ENCODE measurements at places on chromosomes 6 and 20.

DNA sequence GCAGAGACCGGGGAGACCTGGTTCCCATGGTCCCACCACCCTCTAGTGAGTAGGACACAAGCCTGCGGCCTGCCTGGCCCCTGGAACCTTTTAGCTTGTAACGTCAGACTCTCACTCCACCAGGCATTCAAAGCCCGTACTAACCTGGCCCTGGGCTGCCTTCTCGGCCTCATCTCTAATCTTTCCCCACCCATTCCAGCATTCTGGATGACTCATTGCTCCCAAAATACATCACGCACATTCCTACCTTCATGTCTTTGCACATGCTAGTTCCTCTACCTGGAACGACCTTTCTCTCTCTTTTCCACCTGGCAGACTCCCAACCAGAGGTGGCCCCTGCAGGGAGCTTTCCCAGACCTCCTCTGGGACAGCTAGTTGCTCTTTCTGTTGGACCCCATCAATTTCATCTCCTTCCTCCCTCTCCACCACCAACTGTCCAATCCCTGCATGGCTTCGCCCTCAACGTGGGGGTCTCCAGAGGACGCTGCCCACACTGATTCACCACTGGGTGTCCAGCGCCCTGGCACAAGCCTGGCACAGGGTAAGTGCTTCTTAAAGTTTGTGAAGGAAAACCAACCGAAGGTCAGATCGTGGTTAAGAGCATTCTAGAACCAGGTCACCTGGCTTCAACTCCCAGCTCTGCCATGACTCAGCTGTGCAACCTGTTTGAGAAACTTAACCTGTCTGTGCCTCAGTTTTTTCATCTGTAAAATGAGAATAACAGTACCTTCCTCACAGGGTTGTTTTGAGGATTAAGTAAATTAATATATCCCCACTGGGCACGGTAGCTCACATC lies 35.2 kb downstream of the JPH2 start:
- DNase-seq: no peak

DNA sequence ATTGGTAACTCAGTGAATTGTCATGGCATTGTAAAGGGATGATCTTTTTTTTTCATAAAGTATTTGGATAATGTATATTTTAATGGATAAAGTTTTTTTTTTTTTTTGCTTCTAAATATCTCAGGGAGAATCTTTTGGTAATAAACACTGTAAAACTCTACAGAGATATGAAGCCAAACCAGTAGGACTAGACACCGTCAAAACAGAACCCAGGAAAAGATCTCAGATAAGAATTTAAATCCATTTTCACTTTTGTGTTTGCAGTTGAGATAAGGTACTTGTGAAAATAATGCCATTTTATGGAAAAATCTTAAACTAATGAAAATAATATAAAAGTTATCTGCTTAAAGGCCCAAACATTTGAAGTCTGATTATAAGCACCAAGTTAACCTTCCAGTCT lies 27.0 kb downstream of the FAM83B start:
- no peak for DNase-seq

DNA sequence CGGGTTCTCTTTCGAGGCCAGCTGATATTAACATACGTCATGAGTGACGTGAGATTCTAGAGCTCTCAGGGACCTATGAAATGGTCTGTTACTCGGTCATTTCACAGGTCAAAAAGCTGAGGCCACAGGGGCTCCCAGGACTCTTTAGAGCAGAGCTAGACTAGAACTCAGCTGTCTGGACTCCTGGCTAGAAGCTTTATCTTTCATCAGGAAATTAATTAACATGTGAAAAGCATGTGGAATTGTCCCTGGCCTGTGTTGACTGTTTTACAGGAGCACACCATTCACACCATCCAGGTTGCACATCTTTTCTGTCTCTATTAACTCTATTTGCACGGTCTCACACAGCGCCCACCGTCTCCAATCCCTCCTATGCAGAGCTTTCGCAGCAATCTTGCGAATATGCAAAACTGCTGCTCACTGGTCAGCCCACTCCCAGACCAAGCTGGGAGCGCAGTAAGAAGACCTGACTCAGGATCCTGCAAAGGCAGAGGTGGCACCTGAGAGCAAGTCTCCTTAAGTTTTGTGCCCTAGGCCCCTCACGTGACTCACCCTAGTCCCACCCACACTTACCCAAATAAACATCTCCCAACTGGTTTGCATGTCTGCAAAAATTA lies 522.5 kb downstream of the CD83 start:
- no peak for DNase-seq

GRCh38 chr6:3526962-3527650 lies 70.3 kb upstream of the SLC22A23 start:
- no peak for DNase-seq

DNA sequence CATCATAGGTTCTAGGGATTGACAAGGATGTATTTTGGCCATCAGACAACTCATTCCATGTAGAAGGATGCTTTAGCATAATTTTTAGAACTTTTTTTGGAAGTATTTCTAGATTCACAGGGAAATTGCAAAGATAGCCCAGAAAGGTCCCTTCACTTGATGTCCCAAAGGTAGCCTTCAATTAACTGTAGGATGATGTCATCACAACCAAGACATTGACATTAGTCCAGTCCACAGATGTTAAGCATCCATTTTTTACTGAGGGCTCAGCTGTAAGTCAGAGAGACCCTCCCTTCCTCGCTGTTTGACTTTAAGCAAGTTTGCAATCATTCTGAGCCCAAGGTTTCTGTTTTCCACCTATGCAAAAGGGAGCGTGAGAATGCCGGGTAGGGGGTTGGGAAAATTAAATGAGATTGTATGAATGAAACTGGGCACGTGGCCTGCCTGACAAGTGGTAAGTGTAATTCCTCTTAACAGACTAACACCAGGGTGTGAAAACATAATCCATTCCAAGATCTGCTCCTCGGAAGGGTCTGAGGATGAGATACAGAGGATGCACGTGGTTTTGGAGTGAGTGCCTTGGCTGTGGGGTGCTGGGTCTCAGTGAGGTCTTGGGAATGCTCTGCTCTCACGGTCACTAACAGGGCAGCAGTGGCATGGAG lies 126.8 kb downstream of the CDH4 start:
- DNase-seq: no peak

GRCh38 chr20:23161968-23162696 lies 76.0 kb upstream of the CD93 start:
- no peak for DNase-seq

- DNase-seq: no peak
These were observed 72.1 kb downstream of the MAP3K5 start for GRCh38 chr6:136720045-136720770.

DNA sequence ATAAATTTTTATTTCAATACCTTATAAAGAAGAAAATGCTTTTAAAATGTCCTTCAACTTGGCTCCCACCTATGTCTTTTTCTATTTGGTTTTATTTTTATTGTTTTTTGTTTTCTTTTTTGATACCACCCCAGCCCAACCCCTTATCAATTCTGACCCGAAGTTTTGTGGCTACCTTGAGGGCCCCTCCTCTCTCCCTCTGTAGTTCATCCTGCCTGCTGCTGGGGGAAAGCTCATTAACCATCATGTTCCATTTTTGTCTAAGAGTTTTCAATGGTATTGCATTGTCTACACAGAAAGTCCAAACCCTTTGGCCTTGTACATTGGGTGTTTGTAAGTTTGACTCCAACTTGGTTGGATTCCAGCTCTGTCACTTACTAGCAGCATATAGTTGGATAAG lies 5.3 kb upstream of the CSNK2A1 start:
- no peak for DNase-seq

- no peak for DNase-seq
These were observed 6.2 kb downstream of the LMBRD1 start for GRCh38 chr6:69790629-69791028.

- no peak for DNase-seq
These were observed 100.0 kb upstream of the TAB2 start for GRCh38 chr6:149217466-149217888.

DNA sequence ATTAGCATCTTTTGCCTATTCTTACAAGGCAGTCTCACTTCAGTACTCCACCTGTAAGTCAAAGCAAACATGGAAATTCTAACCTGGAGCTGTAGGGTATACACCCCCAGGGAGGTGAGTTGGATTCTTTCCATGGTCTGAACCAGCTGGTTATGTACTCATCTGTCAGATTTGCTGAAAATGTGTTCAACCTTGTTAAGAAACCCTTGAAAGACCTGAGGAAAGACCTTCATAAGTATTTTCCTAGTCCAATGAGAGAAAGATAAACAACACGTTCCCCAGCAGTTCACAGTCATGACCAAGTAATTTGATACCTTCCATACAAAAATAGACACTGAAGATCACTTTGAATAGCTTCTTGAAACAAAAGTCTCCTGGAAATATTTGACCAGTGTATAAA lies 42.5 kb downstream of the ID4 start:
- DNase-seq: no peak

DNA sequence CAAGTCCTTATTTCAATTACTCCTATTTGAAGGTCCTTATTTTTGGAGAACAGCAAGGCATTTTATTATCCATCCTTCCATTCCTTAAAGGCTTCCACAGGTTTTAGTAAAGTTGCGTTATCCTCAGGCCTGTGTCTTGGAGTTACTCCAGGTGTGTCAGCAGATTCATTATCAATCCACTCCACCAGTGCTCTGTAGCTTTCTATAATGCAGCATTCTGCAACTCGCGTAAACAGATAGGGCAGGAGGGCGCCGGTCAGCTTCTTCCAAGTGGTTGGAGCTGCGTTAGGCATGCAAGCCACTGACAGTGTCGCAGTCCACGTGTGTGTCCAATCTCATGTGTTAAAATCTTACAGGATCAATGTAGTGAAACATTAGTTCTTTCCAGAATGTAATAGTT lies 75.8 kb downstream of the SYTL3 start:
- no peak for DNase-seq

DNA sequence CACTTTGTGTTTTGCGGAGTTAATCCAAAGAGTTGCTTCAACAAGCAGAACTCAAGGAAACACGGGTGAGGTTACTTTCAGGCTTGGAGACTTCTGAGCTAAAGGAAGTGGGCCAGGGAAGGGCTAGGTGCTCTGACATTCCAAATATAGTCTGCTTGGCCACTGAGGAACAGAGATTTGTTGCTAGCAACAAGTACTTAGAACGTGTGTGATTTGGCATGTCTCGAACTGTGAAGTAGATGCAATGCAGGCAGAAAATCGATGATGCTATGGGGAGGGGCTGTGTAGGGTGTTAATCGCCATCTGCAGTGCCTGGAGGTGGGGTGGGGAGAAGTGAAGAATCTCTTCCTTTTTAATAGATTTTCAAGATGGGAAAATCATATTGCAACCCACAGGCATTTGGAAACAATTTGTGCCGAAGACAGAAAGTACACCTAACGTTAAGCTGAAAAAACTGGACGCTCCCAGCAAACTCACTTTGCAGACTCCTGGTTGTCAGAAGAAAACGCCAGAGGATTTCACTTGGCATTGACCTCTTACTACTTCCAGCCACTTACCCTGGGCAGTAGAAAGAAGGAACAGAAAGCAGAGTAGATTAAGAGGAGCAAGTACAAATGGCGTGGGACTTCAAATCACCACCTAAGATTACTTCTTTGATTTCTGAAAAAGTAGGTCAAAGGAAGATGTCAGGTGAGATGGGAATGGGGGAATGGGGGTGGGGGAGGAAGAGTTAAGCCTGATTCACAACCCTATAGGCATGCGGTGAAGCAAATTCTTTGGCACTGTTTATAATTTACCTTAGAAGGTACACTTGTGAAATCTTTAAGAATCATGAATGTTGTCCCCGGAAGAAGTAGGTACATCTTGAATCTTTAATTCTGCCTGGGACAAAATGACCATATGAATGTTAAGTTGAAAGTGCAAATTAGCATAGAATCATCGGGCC lies 314.1 kb downstream of the CD83 start:
- DNase-seq: no peak

DNA sequence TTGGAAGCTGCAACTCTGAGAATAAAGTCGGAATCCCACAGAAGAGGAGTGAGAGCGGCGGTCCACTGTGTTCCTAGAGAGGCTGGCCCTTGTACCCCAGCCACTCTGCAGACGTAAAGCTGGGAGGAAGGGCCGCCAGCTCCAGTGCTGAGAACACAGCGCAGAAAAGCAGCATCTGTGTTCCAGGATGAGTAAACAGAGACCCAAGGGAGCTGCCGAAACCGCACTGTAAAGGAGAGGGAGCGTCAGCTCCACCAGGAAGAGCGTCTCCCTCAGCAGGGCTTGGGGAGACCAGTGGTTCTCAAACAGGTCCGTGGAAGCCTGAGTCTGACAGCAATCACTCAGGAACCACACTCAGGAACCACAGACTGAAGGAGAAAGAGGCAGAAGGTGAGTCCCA lies 134.0 kb downstream of the WDR27 start:
- no peak for DNase-seq

DNA sequence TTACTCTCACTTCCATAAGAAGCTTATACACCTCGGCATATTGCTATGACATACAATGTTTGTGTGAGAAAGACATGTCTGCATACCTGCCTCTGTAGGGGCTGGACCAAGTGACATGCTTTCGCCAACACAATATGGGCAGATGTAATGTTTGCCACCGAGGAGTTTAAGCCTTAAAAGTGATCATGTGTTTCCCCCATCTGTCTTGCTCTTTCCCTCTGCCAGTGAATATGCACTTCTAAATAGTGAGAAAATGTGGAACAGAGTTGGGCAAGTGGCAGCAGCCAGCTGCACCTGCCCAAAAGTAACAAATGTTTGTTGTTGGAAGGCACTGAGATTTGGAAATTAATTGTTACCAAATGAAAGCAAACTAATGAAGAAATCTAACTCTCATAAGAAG lies 274.8 kb upstream of the BTBD3 start:
- no peak for DNase-seq

DNA sequence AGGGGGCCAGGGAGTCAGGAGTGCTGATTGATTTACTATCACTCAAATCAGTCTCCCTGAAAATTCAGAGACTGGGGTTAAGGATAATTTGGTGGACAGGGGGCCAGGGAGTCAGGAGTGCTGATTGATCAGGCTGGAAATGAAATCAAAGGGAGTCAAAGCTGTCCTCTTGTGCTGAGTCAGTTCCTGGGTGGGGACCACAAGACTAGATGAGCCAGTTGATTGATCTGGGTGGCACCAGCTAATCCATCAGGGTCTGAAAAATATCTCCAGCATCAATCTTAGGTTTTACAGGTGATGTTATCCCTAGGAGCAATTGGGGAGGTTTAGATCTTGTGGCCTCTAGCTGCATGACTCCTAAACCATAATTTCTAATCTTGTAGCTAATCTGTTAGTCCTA lies 6.1 kb upstream of the AFG1L start:
- no peak for DNase-seq

GRCh38 chr6:124984668-124985338 lies 22.6 kb downstream of the RNF217 start:
- DNase-seq: no peak

GRCh38 chr20:478010-478948 lies 15.9 kb upstream of the TBC1D20 start:
- no peak for DNase-seq
